Activated CD4-positive, alpha-beta T cell treated with anti-CD3 and anti-CD28 coated beads for 48 hours (primary cell): ENCODE measurements at places on chromosomes 16 and 17.
A peak's percentile ranks its signal among the peaks of the same experiment; 100 is the strongest.

- no peak for DNase-seq
These were observed 42.2 kb downstream of the WWP2 start for GRCh38 chr16:69804297-69804696.

DNA sequence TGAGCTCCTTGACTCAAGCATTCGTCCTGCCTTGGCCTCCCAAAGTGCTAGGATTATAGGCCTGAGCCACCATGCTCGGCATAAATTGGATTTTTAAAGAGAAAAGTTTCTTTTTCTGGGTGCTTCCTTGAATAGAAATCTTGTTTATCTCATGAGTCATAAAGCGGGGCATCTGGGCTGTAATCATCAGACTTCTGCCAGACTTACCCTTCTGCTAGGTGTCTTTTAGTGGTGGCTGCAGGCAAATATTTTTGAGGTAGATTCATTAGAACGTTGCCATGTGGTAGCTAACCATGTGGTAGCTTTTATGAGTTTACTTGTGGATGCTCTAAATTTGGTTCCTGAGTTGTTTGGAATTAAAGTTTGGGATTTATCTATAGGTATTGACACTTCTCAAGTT lies 13.4 kb downstream of the PGS1 start:
- DNase-seq: no peak

- DNase-seq: no peak
These were observed 34.2 kb upstream of the MYLK3 start for GRCh38 chr16:46782320-46782719.

DNA sequence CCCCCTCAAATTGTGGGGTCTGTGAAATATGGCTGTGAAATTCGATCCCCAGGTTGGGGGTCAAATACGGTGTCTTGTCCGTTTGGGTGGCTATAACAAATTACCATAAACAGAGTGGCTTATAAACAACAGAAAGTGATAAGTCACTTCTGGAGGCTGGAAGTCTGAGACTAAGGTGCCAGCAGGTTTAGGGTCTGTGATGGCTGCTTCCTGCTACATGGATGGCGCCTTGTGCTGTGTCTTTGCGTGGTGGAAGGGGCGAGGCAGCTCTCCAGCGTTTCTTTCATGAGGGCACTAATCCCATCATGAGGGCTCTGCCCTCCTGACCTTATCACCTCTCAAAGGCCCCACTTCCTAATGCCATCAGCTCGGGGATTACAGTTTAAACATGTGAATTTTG lies 120.0 kb downstream of the IRF8 start:
- DNase-seq: no peak

GRCh38 chr16:82855471-82855870 lies 228.7 kb downstream of the CDH13 start:
- no peak for DNase-seq

- no peak for DNase-seq
These were observed 19.9 kb downstream of the ERAL1 start for GRCh38 chr17:28874750-28875149.

DNA sequence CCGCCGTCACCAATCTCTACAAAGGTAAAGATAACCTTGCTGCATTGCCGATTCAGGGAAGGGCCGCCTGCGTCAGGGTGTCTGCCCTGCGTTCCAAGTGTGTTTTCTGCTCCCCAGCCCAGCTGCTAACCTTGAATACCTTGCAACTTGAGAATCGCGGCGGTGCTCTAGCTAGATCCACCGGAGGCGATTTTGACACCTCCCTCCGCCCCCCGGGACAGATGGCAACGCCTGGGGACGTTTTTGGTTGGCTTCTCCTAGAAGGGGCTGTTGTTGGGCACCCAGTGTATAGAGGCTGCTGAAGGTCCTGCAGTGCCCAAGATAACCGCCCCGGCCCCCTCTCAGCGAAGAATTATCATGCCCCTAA lies 1.5 kb downstream of the HAPSTR1 start:
- peak; percentile 47 for DNase-seq

- no peak for DNase-seq
These were observed 193.4 kb upstream of the GSE1 start for GRCh38 chr16:85419503-85420408.
